Stimulated activated CD8-positive, alpha-beta memory T cell treated with anti-CD3 and anti-CD28 coated beads, Interleukin-15, amount 100 ng/mL, for 24 hours (primary cell): ENCODE measurements at places on chromosomes 2 and 18.

- no peak for DNase-seq
Observed at GRCh38 chr2:163471947-163472346, 263.9 kb downstream of the FIGN start.

- no peak for DNase-seq
Observed at GRCh38 chr18:25764777-25765176, 325.6 kb downstream of the SS18 start.

- no peak for DNase-seq
Observed at GRCh38 chr2:60867848-60868247, 13.5 kb upstream of the REL start.

DNA sequence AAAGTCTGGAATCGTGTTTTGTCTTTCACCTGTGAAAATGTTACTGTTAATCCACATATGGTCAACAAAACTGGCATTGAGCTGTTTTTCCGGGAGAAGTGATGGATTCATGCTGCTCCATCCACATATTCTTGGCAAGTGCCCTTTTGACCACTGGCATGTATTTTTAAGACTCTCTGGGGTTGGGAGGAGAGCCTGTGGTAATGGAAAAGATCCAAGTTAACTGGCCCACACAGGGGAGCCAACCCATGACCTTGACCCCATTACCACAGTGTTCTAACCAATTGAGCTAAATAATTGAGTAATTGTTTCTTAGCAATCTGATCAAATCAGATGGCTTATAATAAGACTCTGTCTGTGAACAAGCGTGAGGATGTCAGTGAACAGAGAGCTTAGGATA, 296.2 kb upstream of the NRP2 start:
- DNase-seq = no peak

- no peak for DNase-seq
Observed at GRCh38 chr2:19685731-19686130, 216.1 kb downstream of the TTC32 start.

GRCh38 chr2:242020196-242021004, 150.9 kb downstream of the RTP5 start:
- DNase-seq = no peak
